Frontal cortex (tissue), 4 donors: ENCODE measurements at places on chromosomes 11 and 22. TPM values are rescaled to one million over a fixed set of nuclear protein-coding genes. Genes with fewer than 3 reads are reported as not detected.

Gene MYOD1
- not detected for total RNA-seq

Gene NELL1
- 65.6 TPM for total RNA-seq

Gene SAC3D1
- 5.7 TPM for total RNA-seq

Gene CHRDL2
- not detected for total RNA-seq

Gene BET1L
- total RNA-seq: 5.3 TPM

Gene MEI1
- 0.41 TPM for total RNA-seq

Gene QSER1
- 45.2 TPM for total RNA-seq

Gene PNPLA3
- total RNA-seq: 17.5 TPM

Gene TNNT3
- not detected for total RNA-seq

Gene SHISA8
- total RNA-seq: not detected

Gene TMEM45B
- 0.41 TPM for total RNA-seq
